ENCODE measurements at places on chromosomes 13 and 19. TPM values are rescaled to one million over a fixed set of nuclear protein-coding genes. Genes with fewer than 3 reads are reported as not detected.

The SMIM44 gene
- 0.53 TPM for polyA plus RNA-seq

GRCh38 chr13:32384702-32385101, 43.2 kb downstream of the N4BP2L1 start:
- no peak for DNase-seq

The GPR12 gene
- polyA plus RNA-seq = 0.03 TPM

DNA sequence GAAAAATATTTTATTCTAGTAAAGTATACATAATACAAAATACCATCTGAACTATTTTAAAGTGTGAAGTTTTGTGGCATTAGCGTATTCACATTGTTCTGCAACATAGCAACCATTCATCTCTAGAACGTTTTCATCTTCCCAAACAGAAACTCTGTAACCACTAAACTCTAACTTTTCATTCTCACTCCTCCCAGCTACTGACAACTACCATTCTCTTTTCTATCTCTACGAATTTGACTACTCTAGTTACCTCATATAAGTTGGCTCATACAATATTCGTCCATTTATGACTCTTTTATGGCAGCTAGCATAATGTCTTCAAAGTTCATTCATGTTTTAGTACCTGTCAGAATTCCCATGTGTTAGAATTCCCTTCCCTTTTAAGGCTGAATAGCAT, 150.5 kb upstream of the MIR17HG start:
- DNase-seq = no peak

The C19orf85 gene
- polyA plus RNA-seq = not detected

- no peak for DNase-seq
Measured at GRCh38 chr13:71096421-71096820, 770.6 kb downstream of the DACH1 start.

The PRX gene
- polyA plus RNA-seq = 15.5 TPM
